ENCODE measurements at places on chromosomes 1 and 21.

- peak; percentile 15 for DNase-seq
These were observed 10.9 kb downstream of the ADAMTS1 start for GRCh38 chr21:26834181-26834905.

DNA sequence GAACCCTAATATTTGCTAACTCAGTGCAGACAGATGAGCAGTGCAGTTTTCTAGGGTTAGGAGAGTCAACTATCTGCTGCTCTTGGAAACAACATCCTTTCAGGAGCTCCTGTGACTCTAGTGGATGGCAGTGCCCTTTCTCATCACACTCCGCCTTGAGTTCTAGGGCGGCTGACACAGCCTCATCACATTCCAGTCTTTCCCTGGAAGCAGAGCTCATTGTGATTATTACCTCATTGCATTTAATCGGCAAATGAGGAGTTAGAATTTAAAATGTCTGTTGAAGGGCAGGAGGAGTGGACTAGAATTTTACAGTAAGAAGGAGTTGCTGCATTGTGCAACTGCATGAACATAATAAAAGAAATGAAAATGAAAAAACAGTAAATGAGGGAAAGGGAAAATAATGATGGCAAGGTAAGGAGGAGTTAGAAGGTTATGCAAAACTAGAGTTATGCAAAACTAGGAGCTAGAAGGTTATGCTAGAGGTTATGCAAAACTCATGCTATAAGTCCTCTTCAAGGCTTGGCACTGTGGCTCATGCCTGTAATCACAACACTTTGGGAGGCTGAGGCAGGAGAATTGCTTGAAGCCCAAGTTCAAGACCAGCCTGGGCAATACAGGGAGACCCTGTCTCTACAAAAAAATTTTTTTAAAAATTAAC, 6.9 kb upstream of the PTGFRN start:
- no peak for DNase-seq

GRCh38 chr1:180358649-180359048, 128.6 kb downstream of the LHX4 start:
- DNase-seq: peak; percentile 81

- no peak for DNase-seq
These were observed 40.9 kb downstream of the GALNT2 start for GRCh38 chr1:230107941-230108340.

GRCh38 chr1:43329995-43330751, 7.4 kb upstream of the MPL start:
- DNase-seq: no peak

DNA sequence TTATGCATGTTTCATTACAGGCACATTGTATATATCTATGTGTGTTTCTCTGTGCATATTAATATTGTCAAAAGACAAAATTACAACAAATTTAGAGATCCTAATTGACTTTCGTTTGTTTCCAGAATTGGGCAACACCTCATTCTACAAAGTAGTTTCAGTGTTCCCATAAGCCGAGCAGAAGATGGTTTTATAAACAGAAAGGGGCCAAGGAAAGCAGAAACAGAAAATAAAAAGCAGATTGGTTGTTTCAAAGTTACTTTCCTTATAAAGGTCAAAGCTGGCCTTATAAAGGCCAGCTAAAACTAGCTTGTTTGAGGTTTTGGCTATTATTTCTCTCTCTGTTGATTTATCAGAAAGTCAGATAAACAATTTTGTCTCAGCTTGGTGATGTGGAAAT, 116.2 kb upstream of the FGGY start:
- DNase-seq: no peak

DNA sequence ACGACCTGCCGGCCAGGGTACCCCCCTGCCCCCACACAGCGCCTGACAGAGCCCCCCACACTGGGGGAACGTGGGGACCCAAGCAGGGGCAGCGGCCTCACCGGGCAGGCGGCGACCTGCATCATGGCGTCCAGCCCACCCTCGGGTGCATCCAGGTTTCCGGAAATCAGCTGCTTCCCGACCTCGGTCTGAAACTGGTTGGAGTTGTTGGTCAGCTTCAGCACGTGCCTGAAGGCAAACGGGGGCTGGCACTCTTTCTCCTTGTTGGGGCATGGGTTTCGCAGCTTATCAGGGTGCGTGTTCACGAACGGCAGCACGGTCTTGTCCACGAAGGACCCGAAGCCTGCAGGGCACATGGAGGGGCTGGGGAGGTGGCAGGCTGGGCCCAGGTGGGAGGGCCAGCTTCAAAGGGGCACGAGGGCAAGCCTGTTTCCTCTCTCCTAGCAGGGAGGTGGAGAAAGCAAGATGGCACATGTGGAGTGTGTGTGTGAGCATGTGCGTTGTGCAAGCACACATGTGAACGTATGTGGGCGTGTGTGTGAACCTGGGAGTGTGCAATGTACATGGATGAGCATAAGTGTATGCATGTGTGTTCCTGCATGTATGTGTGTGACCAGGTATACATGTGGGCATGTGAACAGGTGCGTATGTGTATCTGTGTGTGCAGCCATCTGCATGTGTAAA, 19.2 kb downstream of the ITGB2 start:
- no peak for DNase-seq

DNA sequence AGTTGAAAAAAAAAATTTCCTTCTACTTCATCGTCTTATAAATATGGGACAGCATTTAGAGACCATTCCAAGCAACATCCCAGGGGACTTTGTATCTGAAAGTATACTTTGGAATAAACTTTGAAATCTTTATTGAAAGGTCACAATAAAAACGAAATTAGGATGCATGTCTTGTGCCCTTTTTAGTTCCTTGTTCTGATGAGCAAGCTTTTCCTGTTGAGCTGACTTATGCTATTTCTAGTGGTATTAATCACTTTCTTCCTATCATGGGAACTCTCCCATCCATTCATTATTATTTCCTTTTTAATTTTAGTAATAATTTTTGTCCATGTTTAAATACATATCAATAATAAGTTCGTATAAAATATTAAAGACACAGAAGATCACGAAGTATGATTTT, 4.0 kb upstream of the GBP2 start:
- no peak for DNase-seq

Data from NCI-H524 (cell line).